ENCODE measurements at places on chromosomes 5 and 9.

GRCh38 chr5:119250946-119251901 is 104.6 kb upstream of the TNFAIP8 start:
- no peak for DNase-seq

- DNase-seq: no peak
Observed at GRCh38 chr9:131459056-131459455, 43.7 kb upstream of the POMT1 start.

- no peak for DNase-seq
Observed at GRCh38 chr9:28542928-28543327, 969.6 kb upstream of the C9orf72 start.

GRCh38 chr9:28853477-28853876 is 1280.2 kb upstream of the C9orf72 start:
- DNase-seq: no peak

- no peak for DNase-seq
Observed at GRCh38 chr9:138020795-138021182, 143.2 kb downstream of the CACNA1B start.

DNA sequence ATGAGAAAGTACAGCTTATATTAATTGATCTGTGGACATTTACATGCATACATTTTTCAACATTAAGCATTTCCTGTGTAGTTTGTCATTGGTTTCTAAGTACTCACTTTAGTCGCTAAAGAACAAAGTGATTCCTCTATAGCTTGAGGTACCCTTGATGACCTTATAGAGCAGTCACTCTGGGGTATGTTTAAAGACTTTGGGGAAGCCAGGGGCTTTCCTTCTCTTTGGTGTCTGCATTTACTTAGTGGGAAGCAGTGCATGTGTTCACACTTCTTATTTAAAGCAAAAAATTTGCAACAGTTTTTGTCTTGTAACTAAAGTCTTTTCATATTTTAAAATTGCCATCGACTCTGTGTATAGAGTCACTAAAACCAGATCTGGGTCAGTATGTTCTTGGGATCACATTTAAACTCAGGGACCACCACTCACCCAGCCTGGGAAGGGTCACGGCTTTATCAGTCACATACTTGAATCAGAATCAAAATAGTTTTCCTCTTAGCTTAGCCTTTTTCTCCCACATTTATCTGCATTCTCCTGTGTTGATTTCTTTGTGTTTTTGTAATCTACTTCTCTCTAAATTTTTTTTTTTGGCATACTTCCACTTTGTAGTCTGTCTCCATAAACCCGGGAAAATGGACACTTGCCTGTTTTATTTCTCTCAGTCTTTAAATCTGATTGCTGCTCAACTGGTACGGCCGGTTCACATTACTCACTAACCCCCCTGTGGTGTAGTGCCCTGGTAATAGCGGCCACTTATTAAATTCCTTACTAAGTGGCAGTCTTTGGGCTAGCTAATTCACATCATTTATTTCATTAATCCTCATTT is 143.9 kb upstream of the FBN2 start:
- DNase-seq: no peak

DNA sequence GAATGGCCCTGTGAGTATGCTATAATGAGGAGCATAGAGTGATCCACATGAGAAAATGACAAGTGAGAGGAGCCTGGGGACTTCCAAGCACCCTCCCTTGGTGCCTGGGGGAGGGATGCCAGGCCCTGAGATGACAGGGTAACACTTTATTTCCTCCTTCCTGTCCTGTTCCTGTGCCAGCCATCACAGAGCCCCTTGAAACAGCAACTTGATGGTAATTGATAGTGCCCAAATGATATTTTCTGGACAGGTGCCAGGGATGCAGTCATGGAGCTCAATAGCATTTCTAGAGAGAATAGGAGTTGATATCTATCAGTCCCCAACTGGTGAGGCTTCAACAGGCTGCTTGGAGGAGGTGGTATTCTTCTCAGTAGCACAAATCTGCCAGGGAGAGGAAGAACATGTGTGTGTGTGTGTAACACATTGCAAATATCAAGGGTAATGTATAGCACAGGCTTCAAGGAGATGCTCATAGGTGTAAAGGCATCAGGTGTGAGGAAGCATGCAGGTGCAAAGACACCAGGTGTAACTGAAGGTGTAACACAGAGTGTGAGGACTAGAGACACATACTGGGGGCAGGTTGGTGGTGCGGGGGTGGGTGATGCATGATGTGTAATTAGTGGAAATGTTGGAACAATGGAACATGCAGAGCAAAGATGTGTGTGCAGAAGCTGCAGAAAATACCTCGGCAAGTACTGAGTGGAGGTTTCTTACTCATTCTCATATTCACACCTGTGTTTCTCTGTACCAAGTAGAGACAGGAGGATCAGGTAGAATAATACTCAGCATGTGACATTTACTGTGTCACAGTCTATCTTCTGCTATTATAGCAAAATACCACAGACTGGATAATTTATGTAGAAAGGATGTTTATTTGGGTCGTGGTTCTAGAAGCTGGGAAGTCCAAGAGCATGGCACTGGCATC is 18.1 kb upstream of the WWC1 start:
- no peak for DNase-seq

DNA sequence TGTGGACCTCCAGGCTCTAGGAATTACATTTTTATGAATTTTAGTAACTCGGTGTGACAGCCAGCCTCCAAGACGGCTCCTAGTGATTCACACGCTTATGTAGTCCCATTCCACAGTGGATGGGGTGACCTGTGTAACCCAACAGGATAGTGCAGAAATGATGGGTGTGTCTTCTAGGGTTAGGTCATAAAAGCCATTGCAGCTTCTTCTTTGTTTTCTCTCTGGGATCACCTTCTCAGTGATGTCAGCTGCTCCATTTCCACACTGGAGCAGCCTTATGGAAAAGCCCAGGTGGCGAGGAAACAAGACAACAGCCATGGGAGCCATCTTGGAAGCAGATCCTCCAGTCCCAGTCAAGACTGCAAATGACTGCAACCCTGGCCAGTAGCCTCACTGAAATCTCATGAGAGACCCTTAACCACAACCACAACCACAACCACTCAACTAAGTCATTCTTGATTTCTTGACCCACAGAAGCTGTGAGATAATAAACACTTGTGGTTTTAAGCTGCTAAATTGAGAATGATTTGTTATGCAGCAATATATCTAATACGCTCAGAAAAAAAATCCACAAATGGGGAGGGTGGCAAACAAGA is 5.1 kb upstream of the GNPDA1 start:
- no peak for DNase-seq

GRCh38 chr9:26219961-26220360 is 541.7 kb upstream of the TUSC1 start:
- no peak for DNase-seq

DNA sequence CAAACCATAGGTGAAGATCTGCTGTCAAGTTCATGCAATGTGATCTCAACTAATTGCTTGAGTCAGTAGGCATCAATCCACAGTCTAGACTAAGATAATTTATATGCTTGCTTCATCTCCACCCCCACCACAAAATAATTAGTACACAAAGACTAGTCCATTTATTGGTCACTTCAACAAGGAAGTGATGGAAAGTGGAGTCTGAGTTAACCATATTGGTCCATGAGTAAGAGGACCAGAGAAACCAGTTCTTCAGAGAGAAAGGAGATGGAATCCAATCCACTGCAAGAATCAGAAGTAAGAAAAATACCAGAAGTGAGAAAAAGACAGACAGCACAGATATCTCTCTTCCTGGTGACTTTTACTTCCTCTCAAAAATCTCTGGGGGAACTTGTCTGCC is 366.5 kb downstream of the CHSY3 start:
- DNase-seq: no peak

GRCh38 chr9:124228516-124228915 is 29.2 kb upstream of the NEK6 start:
- DNase-seq: no peak

DNA sequence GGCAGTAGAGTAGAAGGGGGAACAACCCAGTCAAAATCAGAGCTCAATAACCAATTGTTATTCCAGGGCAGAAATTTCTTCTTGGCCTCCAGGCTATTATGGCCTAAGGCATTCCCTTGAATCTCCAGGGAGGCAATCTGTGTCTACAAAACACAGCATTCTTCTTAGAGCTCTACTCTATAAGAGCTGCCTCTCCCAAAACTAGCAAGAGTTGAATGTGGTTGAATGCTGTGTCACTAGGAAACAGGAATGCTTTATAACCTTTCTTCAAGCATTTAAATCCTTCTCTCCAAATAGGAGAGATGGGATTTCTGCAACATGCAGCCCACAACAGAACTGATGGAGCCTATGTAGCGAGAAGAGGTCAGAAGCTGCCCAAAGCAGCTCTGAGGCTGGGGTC is 97.1 kb upstream of the APC start:
- DNase-seq: no peak

- DNase-seq: no peak
Observed at GRCh38 chr9:104293877-104294276, 199.8 kb downstream of the SMC2 start.

DNA sequence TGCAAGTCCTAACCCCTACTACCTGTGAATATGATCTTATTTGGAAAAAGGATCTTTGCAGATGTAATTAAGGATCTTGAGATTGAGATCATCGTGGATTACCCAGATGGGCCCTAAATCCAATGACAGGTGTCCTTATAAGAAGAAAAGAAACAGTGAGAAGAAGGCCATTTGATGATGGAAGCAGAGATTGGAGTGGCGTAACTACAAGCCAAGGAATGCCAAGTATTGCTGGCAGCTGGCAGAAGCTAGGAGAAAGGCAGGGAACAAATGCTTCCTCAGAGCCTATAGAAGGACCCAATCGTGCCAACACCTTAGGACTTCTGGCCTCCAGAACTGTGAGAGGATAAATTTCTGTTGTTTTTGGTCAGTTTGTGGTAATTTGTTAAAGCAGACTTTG is 70.1 kb upstream of the PALM2AKAP2 start:
- no peak for DNase-seq

- no peak for DNase-seq
Observed at GRCh38 chr5:77893225-77893860, 117.2 kb upstream of the TBCA start.

- no peak for DNase-seq
Observed at GRCh38 chr9:84817038-84817437, 147.5 kb downstream of the NTRK2 start.

DNA sequence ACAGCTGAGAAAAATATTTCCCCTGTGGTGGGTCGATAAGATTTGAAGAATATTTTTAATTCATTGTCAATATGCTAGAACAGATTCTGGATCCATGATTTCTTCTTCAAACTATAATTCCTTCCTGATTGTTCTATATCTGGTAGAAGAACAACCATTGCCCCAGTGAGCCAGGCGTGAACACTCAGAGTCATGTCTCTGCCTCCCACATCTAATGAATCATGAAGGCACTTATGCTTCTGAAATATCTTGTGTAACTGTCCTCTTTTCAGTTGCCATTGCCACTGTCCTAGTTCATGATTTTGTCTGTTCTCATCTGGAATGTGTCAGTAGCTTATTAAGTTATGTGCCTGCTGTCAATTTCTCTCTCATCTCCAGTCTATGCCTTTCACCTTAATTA is 40.0 kb downstream of the GABRG2 start:
- DNase-seq: no peak
